Suppressor macrophage (primary cell): ENCODE measurements at places on chromosomes 5 and 9.

DNA sequence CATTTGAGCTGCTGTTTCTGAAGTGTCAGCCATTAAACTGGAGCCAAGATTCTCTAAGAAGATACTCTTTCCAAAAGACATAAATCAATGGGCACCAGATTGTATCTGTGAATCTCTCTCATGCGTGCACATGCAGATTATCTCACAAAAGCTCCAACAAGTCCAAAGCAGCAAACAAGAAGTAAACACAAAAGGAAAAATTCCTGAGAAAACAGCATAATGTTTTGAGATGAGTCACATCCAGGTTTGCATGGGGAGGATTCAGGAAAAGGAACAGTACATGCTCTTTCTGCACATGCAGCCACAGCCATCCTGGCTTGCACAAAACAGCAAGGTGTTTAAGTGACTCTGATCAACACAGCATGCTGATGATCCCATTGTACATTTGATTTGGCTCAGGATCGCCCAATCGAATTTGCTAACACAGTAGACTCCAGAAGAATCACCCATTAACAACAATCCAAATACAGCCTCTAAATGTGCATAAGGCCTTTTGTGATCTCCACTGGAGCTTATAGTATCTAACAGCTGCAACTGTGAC lies 143.1 kb downstream of the ELAVL2 start:
- no peak for DNase-seq

GRCh38 chr5:73822278-73822988 lies 196.4 kb downstream of the ARHGEF28 start:
- DNase-seq, result no peak

- DNase-seq, result no peak
These were observed 38.8 kb downstream of the PCA3 start for GRCh38 chr9:76803083-76803482.

DNA sequence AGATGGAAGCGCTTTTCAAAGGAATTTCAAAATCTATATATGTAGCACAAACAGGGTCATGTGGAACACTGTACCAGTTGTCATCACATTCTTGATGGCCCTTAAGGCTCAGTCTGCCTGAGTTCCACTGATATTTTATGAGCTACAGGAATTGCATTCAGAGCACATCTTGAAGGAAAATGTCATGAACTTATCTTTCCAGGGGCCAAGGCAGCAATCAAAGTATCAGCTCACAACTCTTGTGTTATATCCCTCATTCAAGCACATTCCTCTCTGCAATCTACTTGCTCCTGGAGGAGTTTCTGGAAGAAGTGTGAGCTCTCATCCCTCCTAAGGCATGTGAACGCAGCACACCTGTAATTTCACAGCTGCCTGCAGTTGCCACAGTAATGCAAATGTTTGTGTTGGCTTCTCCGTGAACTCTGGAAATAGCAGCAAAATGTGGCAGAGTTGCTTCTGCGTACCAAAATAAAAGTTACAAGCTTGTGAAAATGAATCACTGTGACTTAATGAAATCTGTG lies 89.7 kb upstream of the EQTN start:
- DNase-seq, result no peak

DNA sequence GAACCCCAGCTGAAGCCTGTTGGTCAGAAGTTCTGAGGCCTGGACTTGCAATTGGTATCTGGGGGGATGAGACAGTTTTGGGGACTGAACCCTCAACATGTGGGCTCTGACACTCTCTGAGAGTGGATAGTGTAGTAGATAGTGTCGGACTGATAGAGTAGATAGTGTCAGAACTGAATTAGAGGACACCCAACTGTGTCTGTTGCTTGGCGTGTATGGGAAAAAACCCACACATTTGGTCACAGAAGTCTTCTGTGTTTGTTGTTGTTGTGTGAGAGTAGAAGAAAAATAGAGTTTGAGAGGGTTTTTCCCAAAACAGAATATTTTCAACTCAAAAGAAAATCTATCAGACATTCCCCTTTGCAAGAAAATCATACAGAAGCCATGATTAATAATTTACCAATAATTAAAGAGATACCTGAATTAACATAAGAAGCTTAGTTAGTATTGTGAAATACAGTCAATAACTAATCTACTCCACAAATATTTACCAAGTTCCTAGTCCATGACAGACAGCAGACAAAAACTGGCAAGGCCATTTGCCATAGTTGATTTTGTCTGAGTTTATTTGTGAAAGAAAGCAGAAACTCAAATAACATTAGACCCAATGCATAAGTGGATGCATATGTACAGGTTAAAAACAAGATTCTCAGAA lies 170.9 kb downstream of the CTNND2 start:
- no peak for DNase-seq

GRCh38 chr9:132274861-132275260 lies 79.9 kb downstream of the SETX start:
- DNase-seq, result no peak
